ENCODE measurements at places on chromosomes 3 and 15. TPM values are rescaled to one million over a fixed set of nuclear protein-coding genes. Genes with fewer than 3 reads are reported as not detected.

The CPB1 gene
- not detected for total RNA-seq

The SNRPN gene
- not detected for total RNA-seq

The A4GNT gene
- not detected for total RNA-seq

The CPN2 gene
- not detected for total RNA-seq

GRCh38 chr15:49751751-49752150 lies 130.9 kb downstream of the DTWD1 start:
- no peaks in the 10 kb centered on the region for H3K27me3 ChIP-seq
- no peaks in the 10 kb centered on the region for H3K4me1 ChIP-seq
- no peaks in the 10 kb centered on the region for H3K36me3 ChIP-seq
- H3K4me3 ChIP-seq: no peak overlapping the region
- DNase-seq: no peak

GRCh38 chr3:4865714-4866113 lies 113.5 kb upstream of the BHLHE40 start:
- no peak overlapping the region for H3K27ac ChIP-seq
- no peaks in the 10 kb centered on the region for H3K27me3 ChIP-seq
- DNase-seq: no peak
- no peaks in the 10 kb centered on the region for H3K4me1 ChIP-seq

GRCh38 chr3:151476344-151477018 lies 15.6 kb upstream of the IGSF10 start:
- no peaks in the 10 kb centered on the region for H3K36me3 ChIP-seq
- H3K4me1 ChIP-seq: peaks cover 12% of the 10 kb centered on the region
- H3K27me3 ChIP-seq: no peaks in the 10 kb centered on the region
- no peak overlapping the region for H3K27ac ChIP-seq

- H3K36me3 ChIP-seq: peaks cover 5% of the 10 kb centered on the region
- peaks cover 17% of the 10 kb centered on the region for H3K4me1 ChIP-seq
- H3K27ac ChIP-seq: no peak overlapping the region
- no peak for DNase-seq
- no peak overlapping the region for H3K4me3 ChIP-seq
- H3K27me3 ChIP-seq: peaks cover 1% of the 10 kb centered on the region
Measured at GRCh38 chr3:46707601-46708011, 6.4 kb downstream of the TMIE start.
